ENCODE measurements at places on chromosomes 5 and 9.

- no peak for DNase-seq
These were observed 35.3 kb upstream of the KCNV2 start for GRCh38 chr9:2681981-2682380.

GRCh38 chr5:109496112-109496511, 86.3 kb upstream of the PJA2 start:
- DNase-seq: no peak

DNA sequence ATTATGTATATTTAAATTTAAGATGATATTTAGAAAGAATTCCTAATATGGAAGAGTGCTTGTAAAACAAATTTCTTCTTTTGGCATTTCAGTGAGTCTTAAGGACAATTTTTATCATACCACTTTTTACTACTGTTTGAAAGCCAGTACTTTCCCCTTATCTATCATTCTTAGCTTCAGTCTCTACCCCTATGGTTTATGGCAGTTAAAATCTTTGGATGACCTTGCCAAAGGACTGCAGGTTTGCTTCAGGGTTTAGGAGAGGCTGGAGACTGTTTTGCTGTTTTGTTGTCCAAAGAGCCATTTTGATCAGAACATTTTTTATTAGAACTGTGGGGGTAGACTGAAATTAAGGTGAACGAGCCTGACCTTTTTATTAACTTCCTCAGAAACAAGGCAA, 30.8 kb downstream of the SLC38A9 start:
- no peak for DNase-seq

DNA sequence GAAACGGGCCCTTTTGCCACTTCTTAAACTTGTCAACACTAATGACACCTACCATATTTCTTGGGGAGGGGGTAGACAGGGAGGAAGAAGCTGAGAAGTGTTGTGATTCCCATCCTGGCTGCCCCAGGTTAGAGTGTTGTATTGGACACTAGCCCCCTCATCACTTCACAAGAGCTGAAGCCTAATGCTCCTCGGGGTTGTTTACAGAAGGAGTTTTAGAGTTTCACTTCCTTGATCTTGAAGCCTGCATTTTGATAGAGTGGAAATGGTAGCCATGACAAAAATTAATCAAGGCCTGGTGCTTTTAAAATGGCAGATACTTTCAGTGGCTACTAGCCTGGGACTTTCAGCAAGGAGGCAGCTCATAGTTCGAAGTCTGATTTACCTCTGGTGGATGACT, 11.0 kb upstream of the FAM120AOS start:
- no peak for DNase-seq

- peak; percentile 32 for DNase-seq
These were observed 3.1 kb downstream of the RNF44 start for GRCh38 chr5:176533894-176534611.

DNA sequence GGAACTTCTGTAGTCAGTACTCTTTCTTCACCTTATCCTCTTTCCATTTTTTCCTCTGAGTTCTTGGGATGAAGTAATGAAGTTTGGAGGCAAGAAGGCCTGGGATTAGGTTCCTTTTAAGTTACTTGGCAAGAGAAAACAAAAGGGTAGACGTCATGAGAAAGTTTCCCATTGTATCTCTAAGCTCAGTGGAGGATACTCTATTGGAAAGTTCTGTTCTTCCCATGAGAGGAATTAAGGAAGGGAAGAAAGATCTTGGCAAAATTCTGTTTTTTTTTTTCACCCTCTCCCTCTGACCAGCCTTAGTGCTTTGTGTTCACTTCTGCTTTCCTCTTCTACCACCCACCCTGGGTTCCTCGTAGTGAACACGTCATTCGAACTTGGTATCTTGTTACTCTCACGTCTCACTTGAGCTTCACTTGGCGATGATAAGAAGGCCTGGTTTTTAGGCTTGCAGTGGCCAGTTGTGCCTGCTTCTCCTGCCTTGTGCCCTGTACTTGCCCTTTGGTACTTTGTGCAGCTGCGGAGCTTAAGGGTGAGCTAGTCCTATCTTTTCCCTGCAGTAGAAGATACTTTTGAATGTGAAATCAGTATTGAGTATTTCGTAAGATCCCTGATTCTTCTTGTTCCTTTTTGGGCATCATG, 67.0 kb downstream of the ARHGAP26 start:
- no peak for DNase-seq

- no peak for DNase-seq
These were observed 87.9 kb upstream of the FSD1L start for GRCh38 chr9:105359892-105360291.

DNA sequence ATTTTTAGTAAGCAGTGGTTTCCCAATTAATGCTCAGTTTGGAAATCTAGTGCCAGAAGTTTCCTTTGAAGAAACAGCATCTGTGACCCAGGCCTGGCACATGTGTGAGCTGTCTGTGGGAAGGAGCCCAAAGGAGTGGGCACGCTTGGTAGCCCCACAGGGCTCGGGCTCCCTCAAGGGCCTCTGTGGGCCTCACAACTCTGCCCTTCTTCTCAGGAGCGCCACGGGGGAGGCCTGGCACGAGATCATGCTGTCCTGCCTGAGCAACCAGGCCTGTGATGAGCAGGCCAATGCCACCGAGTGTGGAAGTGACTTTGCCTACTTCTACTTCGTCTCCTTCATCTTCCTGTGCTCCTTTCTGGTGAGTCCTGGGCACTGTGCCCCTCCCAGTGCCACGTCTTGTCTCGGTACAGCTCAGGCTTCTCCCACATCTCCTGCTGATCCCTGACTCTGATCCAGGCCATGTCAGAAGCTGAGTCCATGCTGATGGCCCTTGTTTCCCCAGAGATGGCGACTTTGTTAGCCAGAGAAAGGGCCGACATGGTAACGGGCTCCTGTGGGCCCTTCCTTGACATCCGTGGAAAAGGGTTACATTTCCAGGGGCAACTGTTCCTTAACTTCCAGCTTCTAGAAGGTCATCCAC, 200.4 kb downstream of the CACNA1B start:
- no peak for DNase-seq

GRCh38 chr5:178396796-178397720, 164.5 kb upstream of the PHYKPL start:
- no peak for DNase-seq

GRCh38 chr5:164818445-164818844, 1313.0 kb downstream of the MAT2B start:
- DNase-seq: no peak

DNA sequence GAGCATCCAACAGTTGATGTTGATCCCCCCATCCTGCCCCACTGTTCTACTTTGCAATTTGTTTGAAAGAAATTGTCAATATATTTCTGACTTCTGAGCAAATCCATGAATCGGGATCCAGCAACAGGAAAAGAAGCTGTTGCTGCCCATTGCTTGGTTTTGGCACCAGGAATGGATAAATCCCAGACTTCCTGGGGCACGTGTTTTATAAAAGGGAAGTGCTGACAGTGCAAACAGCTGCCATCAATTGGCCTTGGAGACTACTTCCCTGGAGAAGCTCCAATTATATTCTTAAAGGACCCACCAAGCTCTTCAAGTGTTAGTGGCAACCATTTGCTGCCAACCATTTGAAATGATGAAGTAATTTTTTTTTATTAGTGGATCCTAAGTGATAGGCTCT, 13.7 kb downstream of the STK32A start:
- no peak for DNase-seq

Data from stimulated activated CD8-positive, alpha-beta memory T cell treated with anti-CD3 and anti-CD28 coated beads, Interleukin-15, amount 100 ng/mL, for 4 hours (primary cell).